Upper lobe of left lung (tissue), 6 donors: ENCODE measurements at places on chromosomes 12 and 14. TPM values are rescaled to one million over a fixed set of nuclear protein-coding genes. Genes with fewer than 3 reads are reported as not detected.
A peak's percentile ranks its signal among the peaks of the same experiment; 100 is the strongest.

SLC17A8 gene
- total RNA-seq = not detected

CNTN1 gene
- total RNA-seq = 9.8 TPM

TUNAR gene
- total RNA-seq = not detected

TMEM63C gene
- total RNA-seq = not detected

GCN1 gene
- 65.3 TPM for total RNA-seq

KRT78 gene
- total RNA-seq = not detected

NELL2 gene
- 19.3 TPM for total RNA-seq

CACNA1C gene
- 6.1 TPM for total RNA-seq

GRCh38 chr12:113645603-113646002, 173.9 kb upstream of the LHX5 start:
- no peak overlapping the region for H3K4me3 ChIP-seq
- H3K27me3 ChIP-seq = no peaks in the 10 kb centered on the region
- DNase-seq = peak; percentile 46

DNA sequence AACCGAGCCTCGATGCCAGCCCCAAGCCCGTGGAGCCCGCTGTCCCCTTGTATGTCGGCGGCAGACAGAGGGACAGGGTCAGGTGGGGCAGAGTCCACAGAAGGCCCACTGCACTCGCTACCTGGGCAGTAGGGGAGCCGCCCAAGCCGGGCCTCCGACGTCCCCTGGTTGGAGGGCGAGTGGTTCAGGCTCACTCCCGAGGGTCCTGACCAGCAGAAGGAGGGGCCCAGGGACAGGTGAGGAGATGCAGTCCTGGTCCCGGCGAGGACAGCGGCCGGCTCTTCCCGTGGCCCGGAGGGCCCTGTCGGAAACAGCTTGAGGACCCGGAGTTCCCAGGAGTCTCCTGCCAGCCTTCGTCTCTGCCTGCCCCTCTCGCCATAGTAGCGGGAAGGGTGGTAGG, 216.7 kb upstream of the SFSWAP start:
- no peak overlapping the region for H3K4me3 ChIP-seq
- H3K36me3 ChIP-seq = no peaks in the 10 kb centered on the region
- H3K27me3 ChIP-seq = no peaks in the 10 kb centered on the region

GRCh38 chr14:51726166-51726899, 74.6 kb downstream of the FRMD6 start:
- no peaks in the 10 kb centered on the region for H3K36me3 ChIP-seq
- no peaks in the 10 kb centered on the region for H3K4me1 ChIP-seq
- H3K4me3 ChIP-seq = no peak overlapping the region
- H3K27me3 ChIP-seq = no peaks in the 10 kb centered on the region
- no peak for DNase-seq

- H3K4me3 ChIP-seq = no peak overlapping the region
- H3K27ac ChIP-seq = no peak overlapping the region
- H3K4me1 ChIP-seq = no peaks in the 10 kb centered on the region
- no peak for DNase-seq
- no peaks in the 10 kb centered on the region for H3K36me3 ChIP-seq
These were observed 16.7 kb downstream of the TMEM132D start for GRCh38 chr12:129887101-129887500.

DNA sequence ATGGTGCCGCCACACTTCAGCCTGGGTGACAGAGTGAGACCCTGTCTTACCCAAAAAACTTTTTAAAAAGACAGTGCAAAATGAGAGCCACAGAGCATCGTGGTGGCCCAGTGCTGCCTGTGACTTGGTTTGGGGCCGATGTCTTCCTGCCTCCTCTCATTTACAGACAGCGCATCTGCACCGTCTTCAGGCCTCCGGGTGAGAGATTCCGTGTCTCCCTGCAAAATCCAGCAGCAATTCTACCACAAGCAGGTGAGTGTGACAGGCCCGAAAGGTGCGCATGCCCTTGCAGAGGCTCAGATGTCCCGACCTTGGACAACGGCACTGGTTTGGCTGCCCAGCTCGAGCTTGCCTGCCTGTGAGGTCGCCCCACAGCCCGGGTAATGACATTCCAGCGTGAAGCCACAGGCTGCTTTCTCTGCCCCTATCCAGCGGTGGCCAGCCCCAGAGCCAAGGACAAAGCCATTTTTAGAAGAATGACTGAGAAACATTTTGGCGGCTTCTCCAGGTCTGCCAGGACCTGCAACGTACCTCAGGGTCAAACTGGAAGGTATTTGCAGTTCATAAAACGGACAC, 70.3 kb upstream of the RFLNA start:
- no peak for DNase-seq
- H3K27ac ChIP-seq = no peak overlapping the region
- H3K4me3 ChIP-seq = no peak overlapping the region

DNA sequence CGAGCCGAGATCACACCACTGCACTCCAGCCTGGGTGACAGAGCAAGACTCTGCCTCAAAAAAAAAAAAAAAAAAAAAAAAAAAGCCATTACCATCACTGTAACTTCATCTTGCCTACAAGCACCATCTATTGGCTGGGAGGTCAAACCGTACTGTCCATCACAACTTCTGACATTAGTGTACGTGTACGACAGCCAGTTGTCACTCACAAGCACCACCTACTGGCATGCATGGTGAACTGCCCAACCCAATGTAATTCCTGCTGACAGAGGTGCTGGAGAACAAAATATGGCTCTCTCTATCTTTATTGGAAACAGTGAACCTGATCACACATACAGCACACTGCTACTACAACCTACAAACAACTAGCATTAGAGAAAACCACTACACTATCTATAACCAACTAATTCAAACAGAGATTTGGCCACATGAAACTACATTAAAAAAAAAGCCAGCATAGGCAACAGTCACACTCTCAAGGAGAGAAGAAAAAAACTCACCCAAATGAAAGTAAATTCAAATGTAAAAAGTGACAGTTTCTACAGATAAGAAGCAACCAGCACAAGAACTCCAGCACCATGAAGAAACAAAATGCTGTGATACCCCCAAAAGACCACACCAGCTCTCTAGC, 82.3 kb downstream of the PUS7L start:
- no peak overlapping the region for H3K4me3 ChIP-seq
- H3K27ac ChIP-seq = no peak overlapping the region
- no peak for DNase-seq
- no peaks in the 10 kb centered on the region for H3K4me1 ChIP-seq

DNA sequence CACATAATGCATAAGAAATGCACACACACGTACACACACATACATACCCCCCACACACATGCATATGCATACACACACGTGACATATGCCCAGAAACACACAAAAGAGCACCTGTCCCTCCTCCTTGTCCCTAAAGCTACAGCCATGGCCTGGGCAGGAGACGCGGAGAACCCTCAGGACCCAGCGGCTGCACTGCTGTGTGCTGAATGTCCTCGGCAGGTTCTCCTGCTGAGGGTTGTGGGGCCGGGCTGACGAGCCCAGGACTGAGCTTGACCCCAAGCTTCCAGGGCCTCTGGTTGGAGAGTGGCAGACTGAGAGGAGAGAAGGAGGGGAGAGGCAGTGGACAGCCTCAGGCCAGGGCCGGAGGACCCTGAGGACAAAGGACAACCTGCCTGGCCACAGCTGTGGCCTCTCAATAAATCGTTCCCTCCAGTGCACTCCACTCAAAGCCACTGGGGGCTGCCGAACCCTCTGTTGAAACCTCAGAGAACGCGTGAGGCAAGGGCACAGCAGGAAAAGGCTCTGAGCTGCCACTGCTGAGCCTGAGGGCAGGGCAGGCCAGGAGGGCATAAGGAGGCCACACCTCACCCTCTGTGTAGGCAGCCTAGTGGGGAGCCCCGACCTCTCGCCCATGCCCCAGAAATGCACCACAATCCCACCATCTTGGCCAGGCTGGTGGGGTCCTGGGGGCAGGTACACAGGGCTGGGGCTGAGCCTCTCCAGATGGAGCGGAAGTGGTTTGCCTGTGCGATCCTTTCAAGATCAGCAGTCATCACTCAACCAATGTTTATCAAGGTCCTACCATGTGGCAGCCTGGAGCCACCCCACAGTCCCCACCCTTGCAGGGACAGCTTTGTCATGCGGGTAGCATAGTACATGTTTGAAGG, 3.1 kb downstream of the CACNA2D4 start:
- no peak overlapping the region for H3K27ac ChIP-seq
- no peaks in the 10 kb centered on the region for H3K36me3 ChIP-seq
- DNase-seq = no peak
- H3K4me1 ChIP-seq = no peaks in the 10 kb centered on the region

- peak within 1 kb of the TSS; percentile 87 for H3K27ac ChIP-seq
- DNase-seq = no peak
- peaks cover 6% of the 10 kb centered on the region for H3K4me1 ChIP-seq
- no peaks in the 10 kb centered on the region for H3K27me3 ChIP-seq
These were observed at the start of gene RNU6-7 for GRCh38 chr14:32201816-32202490. RNU6-7 (plus strand) TSS chr14:32202045.

DNA sequence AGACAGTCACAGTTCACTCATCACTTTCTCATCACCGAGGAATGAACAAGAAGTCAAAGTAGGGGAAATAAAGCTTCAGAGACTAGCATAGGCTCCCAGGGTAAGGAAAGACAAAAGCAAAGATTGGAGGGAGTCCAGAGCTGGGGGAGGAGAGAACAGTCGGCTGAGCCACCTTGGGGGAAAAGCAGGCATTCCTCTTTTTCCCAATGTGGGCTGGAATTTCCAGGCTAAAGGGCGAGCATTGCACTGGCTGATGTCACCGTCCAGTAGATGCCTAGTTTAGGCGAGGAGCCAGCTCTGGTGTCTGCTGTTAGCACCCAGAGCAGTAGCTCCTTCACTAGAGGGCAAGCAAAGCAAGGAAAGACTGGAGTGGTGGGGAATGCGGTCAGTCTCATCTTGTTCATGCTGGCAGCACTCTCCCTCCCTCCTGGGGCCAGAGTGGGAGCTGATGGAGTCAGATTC, 8.5 kb upstream of the KRT75 start:
- DNase-seq = no peak
- no peak overlapping the region for H3K27ac ChIP-seq
- no peaks in the 10 kb centered on the region for H3K27me3 ChIP-seq

- H3K27me3 ChIP-seq = no peaks in the 10 kb centered on the region
- DNase-seq = no peak
- no peak overlapping the region for H3K4me3 ChIP-seq
- no peak overlapping the region for H3K27ac ChIP-seq
- H3K4me1 ChIP-seq = peaks cover 14% of the 10 kb centered on the region
These were observed 2.9 kb downstream of the IL23A start for GRCh38 chr12:56341616-56342015.

DNA sequence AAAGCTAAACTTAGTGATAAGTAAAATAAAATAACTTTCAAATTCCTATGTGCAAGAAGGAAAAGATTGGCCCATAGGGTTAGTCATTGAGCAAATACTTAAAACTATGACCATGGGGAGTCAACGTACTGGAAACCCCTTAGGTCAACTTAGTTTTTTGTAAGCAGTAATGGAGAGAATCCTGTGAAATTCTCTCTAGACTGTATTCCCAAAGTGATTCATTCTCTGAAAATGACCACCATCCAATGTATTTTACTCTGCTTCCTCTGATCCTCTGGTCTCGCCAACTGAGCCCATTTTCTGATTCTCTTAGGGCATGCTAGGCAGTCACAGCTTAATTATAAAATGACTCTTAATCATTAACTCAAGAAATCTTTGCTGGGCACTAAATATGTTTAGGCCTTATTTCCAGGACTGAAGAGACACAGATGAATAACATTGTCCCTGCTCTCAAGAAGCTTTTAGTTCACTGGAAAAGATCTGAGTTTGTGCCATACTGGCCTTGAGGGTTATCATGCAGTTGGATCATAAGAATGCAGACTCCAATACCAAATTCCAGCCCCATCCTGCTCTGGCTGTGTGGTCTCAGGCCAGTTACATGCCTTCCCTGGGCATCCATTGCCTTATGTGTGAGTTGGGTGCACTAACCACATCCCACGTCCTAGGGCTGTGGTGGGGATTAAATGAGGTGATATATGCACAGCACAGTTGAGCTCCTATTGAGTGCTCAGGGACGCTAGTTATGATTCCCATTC, 732.4 kb downstream of the AACS start:
- H3K4me1 ChIP-seq = no peaks in the 10 kb centered on the region
- DNase-seq = no peak
- H3K27me3 ChIP-seq = no peaks in the 10 kb centered on the region

DNA sequence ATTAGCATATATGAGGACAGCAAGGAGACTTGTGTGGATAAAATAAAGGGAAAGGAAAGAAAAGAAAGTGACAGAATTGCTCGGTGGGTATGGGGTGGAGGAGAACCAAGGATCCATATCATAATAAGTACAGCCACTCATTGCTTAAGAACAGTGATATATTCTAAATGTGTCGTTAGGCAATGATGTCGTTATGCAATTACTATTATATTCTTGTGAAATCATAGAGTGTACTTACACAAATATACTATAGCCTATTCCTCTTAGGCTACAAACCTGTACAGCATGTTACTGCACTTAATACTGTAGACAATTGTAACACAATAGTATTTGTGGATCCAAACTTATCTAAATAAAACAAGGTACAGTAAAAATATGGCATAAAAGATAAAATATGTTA, 271.1 kb downstream of the CCER1 start:
- H3K27me3 ChIP-seq = no peaks in the 10 kb centered on the region
- H3K4me3 ChIP-seq = no peak overlapping the region
- no peak for DNase-seq
- no peak overlapping the region for H3K27ac ChIP-seq
- H3K36me3 ChIP-seq = no peaks in the 10 kb centered on the region

- H3K4me1 ChIP-seq = no peaks in the 10 kb centered on the region
- no peaks in the 10 kb centered on the region for H3K36me3 ChIP-seq
These were observed 136.8 kb downstream of the TPH2 start for GRCh38 chr12:72075401-72075800.

DNA sequence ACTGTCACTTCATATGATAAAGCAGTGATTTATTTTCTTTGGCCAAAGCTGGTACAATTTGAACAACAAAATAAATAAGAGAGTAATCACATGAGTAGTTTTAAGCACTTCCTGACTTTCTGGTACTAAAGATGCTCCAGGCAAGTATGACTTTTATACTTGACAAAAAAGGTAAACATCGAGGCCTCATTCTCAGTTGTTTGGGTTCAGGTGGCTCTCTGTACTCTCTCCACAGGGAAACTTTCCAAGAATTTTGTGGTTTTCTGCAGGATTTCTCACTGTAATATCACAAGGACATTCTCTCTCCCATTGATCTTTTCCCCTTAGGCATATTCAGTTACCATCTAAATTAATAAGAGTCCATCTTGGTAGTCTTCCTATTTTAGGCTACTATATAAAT, 26.6 kb upstream of the KCNC2 start:
- no peaks in the 10 kb centered on the region for H3K27me3 ChIP-seq
- no peak overlapping the region for H3K27ac ChIP-seq
- DNase-seq = no peak
- no peaks in the 10 kb centered on the region for H3K36me3 ChIP-seq
- no peak overlapping the region for H3K4me3 ChIP-seq
- no peaks in the 10 kb centered on the region for H3K4me1 ChIP-seq

- peak overlapping the region; percentile 98 for H3K27ac ChIP-seq
- no peaks in the 10 kb centered on the region for H3K36me3 ChIP-seq
- peak overlapping the region; percentile 84 for H3K4me3 ChIP-seq
These were observed 608 bp downstream of the PTGES3 start for GRCh38 chr12:56687223-56688128.

GRCh38 chr14:73240816-73241480, 3.6 kb downstream of the PAPLN start:
- H3K4me3 ChIP-seq = no peak overlapping the region
- peaks cover 5% of the 10 kb centered on the region for H3K27me3 ChIP-seq
- H3K36me3 ChIP-seq = no peaks in the 10 kb centered on the region
- no peak overlapping the region for H3K27ac ChIP-seq
- no peak for DNase-seq
